ENCODE measurements at places on chromosomes 7 and 10.

GRCh38 chr7:36999626-37000485, 275.6 kb upstream of the AOAH start:
- no peak overlapping the region for H3K4me3 ChIP-seq
- no peak for DNase-seq
- H3K27me3 ChIP-seq: no peaks in the 10 kb centered on the region
- H3K27ac ChIP-seq: no peak overlapping the region

DNA sequence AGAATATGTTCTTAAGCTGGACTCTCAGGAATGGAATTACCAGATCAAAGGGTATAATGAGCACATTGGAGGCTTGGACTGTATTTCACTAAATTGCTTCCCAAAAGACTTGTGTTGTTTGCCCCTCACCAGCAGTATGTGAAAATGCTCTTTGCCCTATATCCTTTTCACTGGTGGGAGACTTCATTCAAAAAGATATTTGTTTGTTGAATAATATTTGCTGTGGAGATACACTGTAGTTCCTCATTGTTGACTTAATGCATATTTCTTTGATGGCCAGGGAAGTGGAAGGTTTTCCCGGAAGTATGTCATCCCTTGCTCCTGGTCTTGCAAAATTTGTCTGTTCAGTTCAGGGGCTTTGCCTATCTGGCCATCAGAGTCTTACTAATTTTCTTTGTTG, 19.4 kb downstream of the GSTO2 start:
- H3K27me3 ChIP-seq: peaks cover 26% of the 10 kb centered on the region
- H3K4me1 ChIP-seq: peaks cover 23% of the 10 kb centered on the region
- H3K27ac ChIP-seq: no peak overlapping the region
- DNase-seq: no peak
- H3K36me3 ChIP-seq: no peaks in the 10 kb centered on the region

- peaks cover 41% of the 10 kb centered on the region for H3K27me3 ChIP-seq
- no peaks in the 10 kb centered on the region for H3K4me1 ChIP-seq
- no peak overlapping the region for H3K27ac ChIP-seq
- H3K36me3 ChIP-seq: no peaks in the 10 kb centered on the region
- no peak overlapping the region for H3K4me3 ChIP-seq
Observed at GRCh38 chr10:112280205-112280921, 2.8 kb upstream of the TECTB start.

GRCh38 chr7:121558288-121558687, 162.2 kb upstream of the FAM3C start:
- no peak for DNase-seq
- H3K27ac ChIP-seq: no peak overlapping the region
- H3K27me3 ChIP-seq: peaks cover 7% of the 10 kb centered on the region

- H3K4me1 ChIP-seq: no peaks in the 10 kb centered on the region
- H3K36me3 ChIP-seq: no peaks in the 10 kb centered on the region
- H3K4me3 ChIP-seq: no peak overlapping the region
- DNase-seq: no peak
Observed at GRCh38 chr10:54961040-54961439, 160.0 kb upstream of the PCDH15 start.

DNA sequence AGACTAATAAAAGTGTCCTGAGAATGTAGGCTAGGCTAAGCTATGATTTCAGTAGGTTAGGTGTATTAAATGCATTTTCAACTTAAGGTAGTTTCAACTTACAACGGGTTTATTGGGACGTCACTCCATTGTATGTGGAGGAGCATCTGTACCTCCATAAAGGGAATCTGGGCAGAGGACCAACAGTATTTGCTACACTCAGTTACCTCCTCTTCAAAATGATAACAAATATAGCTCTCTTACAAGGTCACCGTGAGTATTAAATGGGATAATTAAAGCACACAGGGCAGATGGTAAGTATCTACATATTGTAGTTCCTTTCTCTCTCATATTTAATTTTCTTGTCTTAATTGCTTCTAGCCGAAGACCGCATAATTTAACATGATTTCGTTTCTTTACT, 59.0 kb upstream of the FGL2 start:
- no peaks in the 10 kb centered on the region for H3K4me1 ChIP-seq
- H3K27ac ChIP-seq: no peak overlapping the region
- H3K27me3 ChIP-seq: no peaks in the 10 kb centered on the region
- no peak for DNase-seq
- H3K36me3 ChIP-seq: no peaks in the 10 kb centered on the region

All from activated T-cell treated with anti-CD3 and anti-CD28 coated beads, Interleukin-2, amount 50 U/mL, for 72 hours (primary cell).